ENCODE measurements at places on chromosomes 1 and 21.

GRCh38 chr21:42627527-42628289 lies 25.7 kb upstream of the PDE9A start:
- DNase-seq, result no peak

- DNase-seq, result no peak
Measured at GRCh38 chr1:156371553-156372264, 2.7 kb downstream of the RHBG start.

DNA sequence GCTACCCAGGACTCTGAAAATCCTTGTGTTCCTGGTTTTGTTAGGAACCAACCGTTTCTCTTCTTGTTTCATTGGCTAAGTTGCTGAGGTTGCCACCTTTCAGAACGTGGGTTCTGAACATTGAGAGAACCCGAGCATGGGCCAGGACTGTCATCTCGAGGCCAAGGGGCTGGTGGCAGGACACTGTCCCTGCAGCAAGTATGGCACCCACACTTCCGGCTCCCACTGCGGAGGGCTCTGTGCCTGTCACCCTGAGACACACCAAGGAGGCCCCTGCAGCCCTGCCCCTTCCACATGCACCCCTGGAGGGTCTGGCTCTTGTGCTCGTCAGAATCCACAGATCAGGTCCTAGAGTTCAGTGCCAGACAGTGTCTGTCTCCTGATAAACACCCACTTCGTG lies 39.1 kb upstream of the LRRC3 start:
- DNase-seq, result no peak

- DNase-seq, result no peak
Measured at GRCh38 chr1:77739235-77739634, 20.4 kb downstream of the USP33 start.

DNA sequence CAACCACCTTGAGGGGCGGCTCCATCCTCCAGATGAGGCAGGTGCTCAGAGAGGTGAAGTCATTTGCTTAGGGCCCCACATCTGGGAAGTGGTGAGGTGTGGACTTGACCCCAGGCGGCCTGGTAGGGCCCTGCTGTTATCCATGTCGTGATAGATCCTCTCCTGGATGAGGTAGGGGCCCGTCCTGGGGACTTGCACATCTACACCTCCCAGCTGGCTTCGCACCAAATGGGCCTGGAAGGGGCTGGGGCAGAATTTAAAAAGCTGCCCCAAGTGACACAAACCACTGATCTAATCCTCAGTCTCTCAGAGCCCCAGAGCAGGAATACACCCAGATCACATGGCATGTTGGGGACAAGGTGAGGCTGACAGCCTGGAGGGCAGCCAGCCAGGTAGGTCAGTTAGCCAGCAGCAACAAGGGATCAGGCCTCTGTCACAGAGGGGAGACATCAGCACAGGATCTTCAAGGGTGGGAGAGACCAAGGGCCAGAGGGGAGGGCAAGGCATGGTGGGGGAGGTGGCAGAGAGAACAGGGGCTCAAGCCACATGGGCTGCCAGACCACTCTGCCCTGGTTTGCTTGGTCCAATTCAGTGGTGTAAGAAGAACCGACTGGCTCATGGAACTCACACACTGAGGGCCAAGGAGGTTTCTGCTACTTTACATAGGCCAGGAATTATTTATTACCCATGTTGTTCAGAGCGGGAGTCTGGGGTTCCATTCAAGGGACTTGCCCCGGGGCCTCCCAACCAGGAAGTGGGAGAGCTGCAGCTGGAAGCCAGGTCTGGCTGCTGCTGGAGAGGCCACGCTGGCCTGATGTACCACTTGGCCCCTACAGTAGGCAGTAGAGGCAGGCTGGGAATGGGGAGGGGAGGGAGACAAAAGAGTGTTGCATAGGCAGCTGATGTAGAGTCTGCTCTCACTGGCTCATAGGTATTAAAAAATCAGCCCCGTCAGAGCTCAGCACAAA lies 12.1 kb downstream of the LRP8 start:
- no peak for DNase-seq

Measured in kidney epithelial cell (primary cell).